ENCODE measurements at places on chromosomes 6 and 20. TPM values are rescaled to one million over a fixed set of nuclear protein-coding genes. Genes with fewer than 3 reads are reported as not detected.

- no peaks in the 10 kb centered on the region for H3K36me3 ChIP-seq
- DNase-seq = no peak
- no peak overlapping the region for H3K27ac ChIP-seq
- no peaks in the 10 kb centered on the region for H3K4me1 ChIP-seq
These were observed 109.6 kb upstream of the HIVEP1 start for GRCh38 chr6:11902527-11902926.

The SNX5 gene
- 67.0 TPM for total RNA-seq

- peak; percentile 75 for DNase-seq
- H3K4me1 ChIP-seq = peaks cover 73% of the 10 kb centered on the region
- H3K27me3 ChIP-seq = no peaks in the 10 kb centered on the region
These were observed 20.1 kb downstream of the PLCB1 start for GRCh38 chr20:8152183-8152582.

- H3K36me3 ChIP-seq = no peaks in the 10 kb centered on the region
- no peak for DNase-seq
- H3K4me1 ChIP-seq = no peaks in the 10 kb centered on the region
- no peaks in the 10 kb centered on the region for H3K27me3 ChIP-seq
- H3K27ac ChIP-seq = no peak overlapping the region
These were observed 911.8 kb downstream of the EPHA7 start for GRCh38 chr6:92507552-92507951.

GRCh38 chr6:14804785-14805210, 441.1 kb upstream of the JARID2 start:
- no peak overlapping the region for H3K27ac ChIP-seq
- H3K27me3 ChIP-seq = no peaks in the 10 kb centered on the region
- no peak overlapping the region for H3K4me3 ChIP-seq
- 0 out of 2 replicates have a peak, but pooled peaks cover 3% of the 10 kb centered on the region for H3K4me1 ChIP-seq

- H3K36me3 ChIP-seq = no peaks in the 10 kb centered on the region
- H3K4me3 ChIP-seq = no peak overlapping the region
- DNase-seq = no peak
- no peaks in the 10 kb centered on the region for H3K27me3 ChIP-seq
- H3K27ac ChIP-seq = no peak overlapping the region
These were observed 191.6 kb upstream of the CCN2 start for GRCh38 chr6:132142768-132143167.

GRCh38 chr20:52614051-52614863, 357.9 kb upstream of the TSHZ2 start:
- H3K27ac ChIP-seq = no peak overlapping the region
- H3K4me1 ChIP-seq = peaks cover 11% of the 10 kb centered on the region
- H3K4me3 ChIP-seq = no peak overlapping the region
- H3K27me3 ChIP-seq = no peaks in the 10 kb centered on the region
- no peaks in the 10 kb centered on the region for H3K36me3 ChIP-seq
- peak; percentile 59 for DNase-seq

GRCh38 chr6:170087941-170088581, 202.8 kb downstream of the DLL1 start:
- no peak for DNase-seq
- H3K4me1 ChIP-seq = no peaks in the 10 kb centered on the region
- no peak overlapping the region for H3K27ac ChIP-seq
- no peaks in the 10 kb centered on the region for H3K27me3 ChIP-seq

GRCh38 chr6:168414336-168415097, 26.5 kb upstream of the SMOC2 start:
- no peaks in the 10 kb centered on the region for H3K27me3 ChIP-seq
- H3K4me3 ChIP-seq = no peak overlapping the region
- no peak for DNase-seq

DNA sequence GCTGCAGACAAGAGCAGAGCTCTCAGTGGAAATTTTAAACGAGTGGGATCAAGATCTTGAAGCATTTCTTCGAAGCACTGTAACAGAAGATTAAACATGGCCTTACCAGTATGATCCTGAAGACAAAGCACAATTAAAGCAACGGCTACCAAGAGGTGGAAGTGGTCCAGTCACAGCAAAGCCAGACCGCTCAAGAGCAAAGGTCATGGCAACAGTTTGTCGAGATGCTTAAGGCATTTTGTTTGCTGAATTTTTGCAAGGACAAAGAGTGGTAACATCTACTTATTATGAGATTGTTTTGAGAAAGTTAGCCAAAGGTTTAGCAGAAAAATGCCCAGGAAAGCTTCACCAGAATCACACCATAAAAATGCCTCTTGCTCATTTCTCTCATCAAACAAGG, 153.4 kb upstream of the CARMIL1 start:
- no peak for DNase-seq
- no peaks in the 10 kb centered on the region for H3K27me3 ChIP-seq
- H3K4me3 ChIP-seq = no peak overlapping the region
- H3K27ac ChIP-seq = no peak overlapping the region
- peaks cover 6% of the 10 kb centered on the region for H3K36me3 ChIP-seq

DNA sequence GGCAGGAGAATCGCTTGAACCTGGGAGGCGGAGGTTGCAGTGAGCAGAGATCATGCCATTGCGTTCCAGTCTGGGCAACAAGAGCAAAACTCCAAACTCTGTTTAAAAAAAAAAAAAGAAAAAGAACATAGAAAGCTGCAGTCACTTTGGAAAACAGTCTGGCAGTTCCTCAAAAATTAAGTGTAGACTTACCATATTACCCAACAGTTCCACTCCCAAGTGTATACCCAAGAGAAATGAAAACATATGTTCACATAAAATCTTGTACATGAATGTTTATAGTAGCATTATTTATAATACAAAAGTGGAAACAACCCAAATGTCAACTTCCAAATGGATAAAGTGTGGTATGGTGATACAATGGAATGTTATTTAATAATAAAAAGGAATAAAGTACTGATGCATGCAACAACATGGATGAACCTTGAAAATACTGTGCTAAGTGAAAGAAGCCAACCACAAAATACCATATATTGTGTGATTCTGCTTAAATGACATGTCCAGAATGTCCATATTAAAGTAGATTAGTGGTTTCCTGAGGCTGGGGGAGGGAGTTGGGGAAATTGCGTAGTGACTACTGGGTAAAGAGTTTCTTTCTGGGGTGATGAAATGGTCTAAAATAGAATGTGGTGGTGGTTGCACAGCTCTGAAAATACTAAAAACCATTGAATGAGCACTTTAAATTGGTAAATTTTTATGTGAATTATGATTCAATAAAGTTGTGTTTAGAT, 62.9 kb downstream of the SUN5 start:
- no peak for DNase-seq
- no peak overlapping the region for H3K4me3 ChIP-seq
- no peaks in the 10 kb centered on the region for H3K36me3 ChIP-seq
- peaks cover under 1% of the 10 kb centered on the region for H3K27me3 ChIP-seq

The EYA2 gene
- not detected for total RNA-seq
